ENCODE measurements at places on chromosomes 13 and 19. TPM values are rescaled to one million over a fixed set of nuclear protein-coding genes. Genes with fewer than 3 reads are reported as not detected.
A peak's percentile ranks its signal among the peaks of the same experiment; 100 is the strongest.

DNA sequence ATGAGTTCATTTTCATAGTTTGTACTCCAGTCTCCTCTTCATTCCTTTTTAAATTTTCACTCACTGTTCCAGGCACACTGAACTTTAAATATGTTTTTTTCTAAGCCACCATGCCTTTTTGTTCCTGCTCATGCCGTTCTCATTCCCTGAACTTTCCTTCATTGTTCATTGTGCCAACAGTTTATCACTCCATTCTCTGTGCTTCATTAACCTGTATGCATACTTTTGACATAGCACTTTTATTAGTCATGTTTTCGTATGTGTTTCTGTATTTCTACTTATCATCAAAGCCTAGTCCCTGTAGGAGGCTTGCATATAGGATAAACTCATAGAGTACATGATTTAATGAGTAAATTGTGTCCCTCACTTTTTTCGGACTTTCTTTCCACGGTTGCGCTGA lies 65.3 kb downstream of the PCDH20 start:
- no peak for DNase-seq

- no peak for DNase-seq
Measured at GRCh38 chr19:512547-513365, 5.5 kb downstream of the TPGS1 start.

DNA sequence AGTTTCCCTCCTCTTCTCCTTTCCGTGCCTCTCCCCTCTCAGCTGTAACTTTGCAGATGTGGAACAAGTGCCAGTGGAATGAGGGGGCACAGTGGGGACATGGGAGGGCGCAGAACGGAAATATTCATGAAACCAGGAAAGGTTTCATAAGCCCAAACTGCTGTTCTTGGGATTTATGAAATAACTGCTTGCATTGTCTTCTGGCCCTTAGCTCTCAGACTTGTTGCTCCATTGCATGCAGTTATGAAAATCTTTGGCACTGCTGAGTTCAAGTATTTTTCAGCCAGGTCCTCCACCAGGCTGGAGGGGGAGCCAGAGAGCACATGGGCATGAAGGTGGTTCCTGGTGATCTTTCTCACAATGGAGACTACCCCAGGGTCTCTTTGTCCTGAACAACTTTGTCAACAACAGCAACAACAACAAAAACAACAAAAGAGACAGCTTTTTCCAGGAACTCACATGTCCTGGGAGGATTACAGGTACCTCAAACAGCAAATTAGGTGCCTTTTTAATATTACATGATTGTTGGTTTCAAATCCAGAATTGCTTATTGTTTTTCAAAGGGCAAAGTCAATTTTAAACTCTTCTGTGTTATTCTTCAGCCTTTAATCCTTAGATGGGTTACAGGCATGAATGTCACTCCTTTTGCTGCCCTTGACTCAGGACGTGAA lies 1.5 kb downstream of the RGCC start:
- peak; percentile 30 for DNase-seq

DNA sequence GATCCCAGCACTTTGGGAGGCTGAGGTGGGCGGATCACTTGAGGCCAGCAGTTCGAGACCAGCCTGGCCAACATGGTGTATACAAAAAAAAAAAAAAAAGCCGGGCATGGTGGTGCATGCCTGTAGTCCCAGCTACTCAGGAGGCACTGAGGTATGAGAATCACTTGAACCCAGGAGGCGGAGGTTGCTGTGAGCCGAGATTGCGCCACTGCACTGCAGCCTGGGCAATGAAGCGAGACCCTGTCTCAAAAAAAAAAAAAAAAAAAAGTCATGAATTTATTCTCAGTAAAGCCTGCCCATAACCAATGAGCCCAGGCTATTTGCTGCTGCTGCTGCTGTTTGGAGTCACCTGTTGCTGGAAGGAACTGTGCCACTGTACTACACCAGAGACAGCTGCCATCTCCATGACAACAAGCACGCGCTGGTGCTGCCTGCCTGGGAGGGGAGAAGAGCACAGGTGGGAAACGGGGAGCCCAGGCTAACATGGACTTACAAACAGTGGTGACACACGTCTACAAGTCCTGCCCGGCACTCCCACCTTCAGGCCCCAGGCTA lies 11.3 kb downstream of the ZFR2 start:
- no peak for DNase-seq

DNA sequence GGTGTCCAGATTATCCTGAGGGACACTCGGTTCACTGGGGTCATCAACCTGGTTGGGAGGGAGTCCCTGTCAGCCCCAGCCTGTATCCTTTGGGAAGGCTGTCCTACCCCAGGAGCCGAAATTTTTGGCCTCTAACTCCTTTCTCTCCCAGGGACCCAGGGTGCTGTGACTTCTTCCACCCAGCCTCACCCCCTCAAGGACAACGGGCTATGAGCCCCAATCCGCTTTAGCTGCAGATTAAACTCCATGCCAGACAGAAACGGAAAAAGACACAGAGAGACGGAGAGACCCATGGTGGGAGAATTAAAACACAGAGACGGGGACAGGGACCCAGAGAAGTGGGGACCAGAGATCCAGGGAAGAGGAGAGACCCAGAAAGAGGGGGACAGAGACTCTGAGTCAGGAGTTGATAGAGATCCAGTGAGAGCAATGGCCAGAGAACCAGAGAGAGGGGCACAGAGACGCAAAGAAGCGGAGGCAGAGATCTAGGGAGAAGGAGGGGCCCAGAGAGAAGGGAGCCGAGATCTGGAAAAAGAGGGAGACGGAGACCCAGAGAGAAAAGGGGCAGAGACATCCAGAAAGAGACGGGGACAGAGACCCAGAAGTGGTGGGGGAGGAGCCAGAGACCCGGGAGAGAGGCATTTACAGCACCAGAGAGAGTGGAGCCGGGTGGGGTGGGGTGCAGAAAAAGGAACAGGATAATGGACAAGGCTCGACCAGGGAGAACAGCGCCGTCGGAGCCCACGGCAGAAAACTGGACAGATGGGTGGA lies 703 bp downstream of the SLC17A7 start:
- DNase-seq: no peak

DNA sequence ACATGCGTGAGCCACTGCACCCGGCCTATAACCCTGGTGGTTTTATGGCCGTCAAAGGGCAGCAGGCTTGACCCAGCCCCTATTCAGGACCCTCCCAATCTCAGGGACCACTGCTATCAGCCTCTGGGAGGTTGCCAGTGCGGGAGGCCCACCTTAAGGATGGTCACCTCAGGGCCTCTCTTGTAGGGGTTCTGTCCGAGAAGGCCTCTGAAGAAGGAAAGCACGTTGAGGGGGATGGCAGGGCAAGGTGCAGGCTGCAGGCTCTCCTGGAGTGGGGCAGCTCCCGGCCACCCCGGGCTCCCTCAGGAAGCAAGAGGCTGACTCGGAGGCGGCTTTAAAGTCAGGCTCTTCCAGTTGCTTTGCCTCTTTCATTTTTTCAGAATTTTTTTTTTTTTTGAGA lies 6.0 kb upstream of the GRTP1 start:
- no peak for DNase-seq

- DNase-seq: no peak
Measured at GRCh38 chr13:66171920-66172319, 1058.2 kb downstream of the PCDH9 start.

DNA sequence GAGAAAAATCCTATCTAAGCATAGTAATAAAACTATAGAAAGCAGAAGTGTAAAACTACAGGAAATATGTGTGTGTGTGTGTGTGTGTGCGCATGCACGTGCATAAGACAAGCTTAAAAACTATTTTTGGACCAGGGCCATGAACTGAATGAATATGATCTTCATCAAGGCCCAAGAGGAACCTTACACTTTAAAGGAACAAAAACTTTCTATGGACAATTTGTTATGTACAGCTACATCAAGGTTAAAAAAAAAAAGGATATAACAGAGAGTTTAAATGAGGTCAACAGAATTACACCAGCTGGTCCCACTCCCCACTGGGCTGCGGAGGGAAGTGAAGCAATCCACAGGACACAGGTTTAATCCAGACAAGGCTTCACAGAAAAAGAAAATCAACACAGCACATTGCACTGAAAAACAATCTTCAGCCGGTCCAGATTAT lies 151.1 kb downstream of the LHFPL6 start:
- no peak for DNase-seq

- DNase-seq: no peak
Measured at GRCh38 chr13:46961719-46962118, 64.9 kb upstream of the HTR2A start.

- no peak for DNase-seq
Measured at GRCh38 chr19:38444026-38444425, 10.5 kb downstream of the RYR1 start.

GRCh38 chr19:58353717-58354477 lies 605 bp upstream of the A1BG start:
- DNase-seq: no peak

DNA sequence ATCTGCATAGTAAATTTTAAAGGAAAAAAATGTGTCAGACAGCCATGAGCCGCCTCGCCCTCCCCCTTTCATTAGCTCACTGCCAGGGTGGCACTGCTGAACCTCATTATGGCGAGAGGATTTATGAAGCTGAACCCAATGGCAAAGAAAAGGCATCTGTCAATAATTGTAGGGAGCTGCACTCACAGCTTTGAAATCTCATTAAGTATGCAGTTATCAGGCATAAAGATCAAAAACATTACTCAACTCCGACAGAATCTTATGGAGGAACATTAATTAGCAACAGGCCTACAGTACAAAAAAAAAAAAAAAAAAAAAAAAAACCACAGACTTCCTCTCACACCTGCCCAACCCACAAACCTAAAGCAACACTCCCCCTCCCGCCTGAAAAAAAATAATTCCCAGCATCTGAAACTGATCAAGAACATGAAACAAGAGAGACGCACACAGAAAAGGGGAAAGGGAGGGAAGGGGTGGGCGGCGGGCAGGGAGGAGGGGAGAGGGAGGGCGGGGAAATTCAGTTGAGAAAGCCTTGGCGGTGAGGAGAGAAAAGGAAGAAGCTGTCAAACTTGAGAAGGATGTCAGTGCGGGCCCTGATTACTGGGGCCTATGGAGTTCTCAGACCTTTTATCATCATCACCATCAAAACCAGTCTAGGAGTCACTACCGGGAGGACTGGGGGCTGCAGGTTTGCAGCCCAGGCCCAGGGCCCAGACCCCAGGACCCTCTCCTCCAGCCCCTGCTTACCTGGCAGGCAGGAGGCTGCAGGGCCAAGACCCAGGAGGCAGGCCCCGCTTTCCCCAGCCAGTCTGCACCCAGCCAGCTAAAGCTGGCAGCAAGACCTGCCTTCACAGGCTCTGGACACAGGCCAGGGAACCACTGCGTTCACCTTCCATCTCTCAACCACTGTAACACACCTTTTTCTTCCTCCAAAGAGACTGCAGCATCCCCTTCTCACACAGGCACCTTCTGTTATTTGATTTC lies 8.9 kb downstream of the TSHZ3 start:
- DNase-seq: no peak

DNA sequence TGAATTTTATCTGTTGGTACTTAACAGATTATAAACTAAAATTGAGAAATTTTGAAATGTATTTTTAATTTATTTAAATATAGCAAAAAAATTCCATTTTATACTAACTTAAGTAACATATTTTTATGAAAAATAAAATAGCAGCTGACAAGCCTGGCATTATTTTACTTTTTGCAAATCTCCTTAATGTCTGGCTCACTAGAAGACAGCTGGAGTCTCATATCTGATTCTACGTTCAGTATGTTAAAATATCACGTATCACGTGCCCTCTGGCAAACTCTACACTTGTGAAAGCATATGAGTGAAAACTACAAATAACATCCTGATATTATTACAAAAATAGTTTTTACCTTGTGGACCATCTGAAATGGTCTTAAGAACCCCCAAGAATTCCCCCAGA lies 513.2 kb upstream of the NBEA start:
- DNase-seq: no peak

DNA sequence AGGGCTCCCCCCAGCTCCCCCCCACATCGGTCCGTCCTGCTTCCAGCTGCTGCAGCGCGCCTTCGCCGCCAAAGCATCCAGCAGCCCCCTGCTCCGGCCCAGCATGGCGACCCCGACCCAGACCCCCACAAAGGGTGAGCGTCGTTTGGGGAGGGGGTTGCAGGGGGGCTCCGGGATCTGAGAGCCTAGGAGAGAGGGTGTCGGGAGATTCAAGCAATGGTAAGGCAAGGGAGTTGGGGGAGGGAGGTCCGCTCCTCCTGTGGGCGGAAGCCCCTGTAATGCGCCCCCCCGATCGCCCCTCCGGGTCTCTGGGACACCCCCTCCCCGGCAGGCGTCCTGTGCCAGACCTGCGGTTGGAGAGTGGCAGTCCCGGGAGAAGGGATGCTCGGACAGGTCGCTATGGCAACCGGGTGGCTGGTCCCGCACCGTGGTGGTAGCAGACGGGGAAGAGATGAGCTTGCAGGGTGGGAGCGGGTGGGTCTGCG lies at the start of gene FXYD7:
Gene FXYD7, plus strand, starts transcription at position 25 of the 485 bp plus-strand sequence. Its CDS starts 79 bp downstream, at position 104.
- DNase-seq: no peak

DNA sequence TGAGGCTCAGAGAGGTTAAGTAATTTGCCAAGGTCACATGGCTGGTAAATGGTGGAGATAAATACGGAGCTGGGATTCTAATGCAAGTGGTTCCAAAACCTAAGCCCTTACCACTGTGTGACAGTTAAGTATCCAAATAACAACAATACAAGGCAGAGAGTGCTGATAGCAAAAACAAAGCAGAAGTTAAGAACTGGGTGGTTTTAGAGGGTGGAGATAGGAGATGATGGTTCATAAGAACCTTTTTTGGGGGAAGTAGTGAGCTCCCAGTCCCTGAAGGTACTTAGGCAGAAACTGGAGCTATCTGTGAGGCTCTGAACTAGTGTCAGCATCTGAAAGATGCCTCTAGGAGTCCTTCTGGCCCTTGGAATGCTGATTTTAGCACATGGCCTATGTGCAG lies 56.2 kb upstream of the UBE2L5 start:
- DNase-seq: no peak

DNA sequence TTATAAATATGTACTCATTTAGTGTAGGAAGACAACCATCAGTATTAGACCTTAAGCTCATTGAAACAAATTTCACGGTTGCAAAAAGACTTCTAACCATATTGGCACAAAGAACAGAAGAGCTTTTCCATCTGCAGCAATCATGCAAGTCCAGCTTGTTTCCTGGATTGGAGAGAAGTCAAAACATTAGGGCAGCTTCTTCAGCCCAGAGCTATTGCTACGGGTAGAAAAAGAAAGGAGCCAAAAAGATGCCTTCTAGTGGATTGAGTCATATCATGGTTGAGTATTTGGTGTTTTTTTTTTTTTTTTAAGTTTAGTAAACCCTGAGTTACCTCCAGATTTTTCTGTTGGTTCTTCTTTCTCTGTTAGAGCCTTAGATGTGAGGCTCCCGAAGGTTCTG lies 99.8 kb downstream of the WDFY2 start:
- DNase-seq: no peak

GRCh38 chr13:76481738-76482137 lies 404.5 kb downstream of the KCTD12 start:
- DNase-seq: no peak

DNA sequence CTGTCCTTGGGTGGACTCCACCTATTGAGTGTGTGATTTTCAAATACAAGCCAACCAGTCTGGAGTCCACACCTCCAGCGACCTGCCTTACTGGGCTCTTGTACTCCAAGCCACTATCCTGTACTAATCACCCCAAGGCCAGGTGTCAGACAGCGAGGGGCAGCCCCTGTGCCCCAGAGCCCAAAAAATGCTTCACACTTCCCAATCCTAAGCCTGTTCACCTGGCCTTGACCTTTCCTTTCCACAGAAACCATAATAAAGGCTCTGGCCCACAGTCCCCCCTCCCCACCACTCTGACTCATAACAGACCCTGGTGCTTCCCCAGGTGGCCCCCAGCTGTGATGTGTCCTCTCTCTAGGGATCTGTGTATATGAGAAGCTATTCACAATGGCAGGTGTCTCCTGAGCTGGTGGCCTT lies 3.9 kb downstream of the CD209 start:
- no peak for DNase-seq

The PNMA8B gene
- not detected for total RNA-seq

The C1QTNF9B gene
- total RNA-seq: not detected

The MISP3 gene
- 5.4 TPM for total RNA-seq

The OLFM4 gene
- total RNA-seq: not detected

The DCT gene
- not detected for total RNA-seq

The DOCK9 gene
- 0.97 TPM for total RNA-seq

The OVOL3 gene
- not detected for total RNA-seq

The KLF2 gene
- total RNA-seq: not detected
